Common myeloid progenitor, CD34-positive (primary cell): ENCODE measurements at places on chromosomes 2 and 18.

GRCh38 chr18:21669736-21670285, 34.8 kb downstream of the ABHD3 start:
- H3K27ac ChIP-seq: no peak overlapping the region
- DNase-seq: no peak
- H3K27me3 ChIP-seq: no peaks in the 10 kb centered on the region

DNA sequence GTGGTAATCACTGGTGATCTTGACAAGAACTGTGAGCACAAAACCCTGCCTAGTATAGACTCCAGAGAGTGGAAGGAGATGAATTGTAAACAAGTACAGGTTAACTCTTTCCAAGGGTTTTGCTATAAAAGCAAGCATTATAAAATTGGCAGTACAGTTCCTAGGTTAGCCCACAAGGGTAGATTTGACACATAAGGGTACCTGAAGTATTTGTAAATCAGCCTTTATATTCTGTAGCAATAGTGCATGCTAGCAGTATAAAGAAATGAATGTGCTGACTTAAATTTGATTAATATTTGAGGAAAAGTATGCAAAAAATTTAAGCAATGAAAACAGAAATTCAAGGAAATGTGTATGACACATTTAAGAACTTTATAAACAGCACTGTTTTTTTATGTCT, 42.4 kb downstream of the SP3 start:
- peaks cover 6% of the 10 kb centered on the region for H3K4me1 ChIP-seq
- H3K27ac ChIP-seq: no peak overlapping the region
- no peaks in the 10 kb centered on the region for H3K27me3 ChIP-seq
- DNase-seq: no peak

GRCh38 chr18:61127714-61128467, 205.3 kb upstream of the CDH20 start:
- no peaks in the 10 kb centered on the region for H3K27me3 ChIP-seq
- no peak overlapping the region for H3K27ac ChIP-seq
- H3K36me3 ChIP-seq: no peaks in the 10 kb centered on the region
- no peak for DNase-seq

DNA sequence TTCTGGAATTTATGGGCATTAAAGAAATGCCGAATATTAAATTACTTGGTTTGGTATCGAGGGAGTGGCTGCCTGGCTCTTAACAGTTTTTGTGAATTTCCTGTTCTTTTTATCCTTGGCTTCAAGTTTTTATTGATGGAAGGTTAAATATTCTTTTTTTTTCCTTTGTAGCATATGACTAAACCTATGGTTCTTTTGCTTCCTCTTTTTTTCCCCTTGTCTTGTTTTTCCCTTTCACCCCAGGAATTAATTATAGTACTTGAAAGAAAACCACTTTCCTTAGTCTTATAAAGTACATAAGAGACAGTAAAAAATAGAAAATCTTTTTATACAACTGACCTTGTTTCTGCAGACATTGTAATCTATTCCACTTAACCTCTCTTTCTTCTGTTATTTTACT, 42.4 kb downstream of the MGAT5 start:
- no peak overlapping the region for H3K4me3 ChIP-seq
- peaks cover 32% of the 10 kb centered on the region for H3K4me1 ChIP-seq
- peak; percentile 72 for DNase-seq
- H3K27me3 ChIP-seq: no peaks in the 10 kb centered on the region
- no peak overlapping the region for H3K27ac ChIP-seq

DNA sequence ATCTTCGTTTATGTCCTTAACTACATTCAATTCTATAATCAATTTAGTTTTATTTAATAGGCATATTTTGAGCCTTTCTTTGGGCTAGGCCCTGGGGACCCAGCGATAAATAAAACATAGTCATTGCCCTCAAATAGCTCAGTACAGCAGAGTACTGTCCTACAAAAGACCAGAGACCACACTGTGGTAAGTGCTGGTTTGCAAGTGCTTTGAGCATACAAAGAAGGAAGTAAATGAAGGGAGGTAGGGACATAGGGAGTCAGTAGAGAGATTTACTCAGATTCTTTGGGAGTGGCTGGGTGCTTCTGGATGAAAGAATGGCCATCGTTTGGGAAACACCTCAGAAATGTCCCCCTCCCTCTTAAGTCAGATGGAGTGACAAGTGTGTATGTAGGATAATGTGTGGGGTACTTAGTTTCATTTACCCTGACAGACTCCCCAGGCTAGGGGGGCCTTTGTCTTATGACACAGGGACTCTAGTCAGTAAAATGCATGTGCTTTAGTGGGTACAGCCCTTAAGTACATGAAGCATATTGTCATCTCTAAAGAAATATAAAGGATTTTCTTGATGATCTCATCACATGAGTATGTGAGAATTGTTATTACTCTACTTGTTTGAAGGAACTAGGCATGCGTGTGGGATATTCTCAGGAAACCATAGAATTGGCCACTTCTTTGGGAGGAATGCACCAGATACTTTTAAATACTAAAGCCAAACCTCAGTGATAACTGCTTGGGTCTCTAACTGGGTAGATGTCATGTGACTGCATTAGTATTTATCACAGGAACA, 35.1 kb downstream of the MAPRE2 start:
- no peak overlapping the region for H3K27ac ChIP-seq
- H3K36me3 ChIP-seq: peaks cover 10% of the 10 kb centered on the region
- DNase-seq: no peak
- H3K4me1 ChIP-seq: peaks cover 8% of the 10 kb centered on the region
- H3K4me3 ChIP-seq: no peak overlapping the region

GRCh38 chr2:66494708-66495107, 59.8 kb downstream of the MEIS1 start:
- peak overlapping the region; percentile 24 for H3K4me3 ChIP-seq
- H3K36me3 ChIP-seq: peaks cover 32% of the 10 kb centered on the region
- peak; percentile 84 for DNase-seq
- H3K27me3 ChIP-seq: no peaks in the 10 kb centered on the region
- H3K27ac ChIP-seq: peak overlapping the region; percentile 72

DNA sequence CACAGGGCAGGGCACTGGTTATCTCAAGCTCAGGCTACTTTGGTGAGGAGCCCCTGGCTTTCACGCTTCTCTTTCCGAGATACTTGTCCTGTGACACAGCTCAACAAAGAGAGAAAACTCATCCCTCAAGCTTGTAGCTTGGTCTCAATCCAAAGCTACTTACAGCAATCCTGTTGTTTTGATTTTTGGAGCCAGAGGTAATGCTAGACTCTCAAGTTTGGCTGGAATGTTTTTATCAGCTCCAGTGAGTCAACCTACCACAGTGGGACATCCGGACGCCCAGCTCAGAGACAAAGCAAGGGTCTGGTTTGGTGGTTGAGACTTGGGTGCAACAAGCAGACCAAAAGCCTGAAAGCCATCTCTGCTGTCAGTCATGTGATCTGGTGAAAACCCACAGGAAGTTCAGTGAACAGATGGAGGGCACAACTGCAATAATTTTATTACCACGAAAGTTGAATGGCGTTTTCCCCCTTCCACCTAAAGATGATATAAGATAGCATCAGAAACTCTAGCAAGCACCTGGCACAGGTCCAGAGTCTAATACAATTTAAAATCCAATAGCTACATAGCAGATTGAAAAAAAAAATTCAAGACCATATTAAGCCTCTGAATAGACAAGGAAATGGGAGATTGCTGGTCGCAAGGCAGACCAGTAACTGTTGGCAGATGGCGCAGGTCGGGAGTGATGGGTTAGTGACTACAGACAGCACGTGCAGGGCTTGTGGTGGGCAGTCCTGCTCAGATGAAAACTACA, 102.3 kb upstream of the SMAD7 start:
- DNase-seq: peak; percentile 93
- peak overlapping the region; percentile 51 for H3K27ac ChIP-seq
- no peaks in the 10 kb centered on the region for H3K36me3 ChIP-seq
- H3K4me1 ChIP-seq: peaks cover 88% of the 10 kb centered on the region
- peak overlapping the region; percentile 42 for H3K4me3 ChIP-seq
- H3K27me3 ChIP-seq: no peaks in the 10 kb centered on the region

DNA sequence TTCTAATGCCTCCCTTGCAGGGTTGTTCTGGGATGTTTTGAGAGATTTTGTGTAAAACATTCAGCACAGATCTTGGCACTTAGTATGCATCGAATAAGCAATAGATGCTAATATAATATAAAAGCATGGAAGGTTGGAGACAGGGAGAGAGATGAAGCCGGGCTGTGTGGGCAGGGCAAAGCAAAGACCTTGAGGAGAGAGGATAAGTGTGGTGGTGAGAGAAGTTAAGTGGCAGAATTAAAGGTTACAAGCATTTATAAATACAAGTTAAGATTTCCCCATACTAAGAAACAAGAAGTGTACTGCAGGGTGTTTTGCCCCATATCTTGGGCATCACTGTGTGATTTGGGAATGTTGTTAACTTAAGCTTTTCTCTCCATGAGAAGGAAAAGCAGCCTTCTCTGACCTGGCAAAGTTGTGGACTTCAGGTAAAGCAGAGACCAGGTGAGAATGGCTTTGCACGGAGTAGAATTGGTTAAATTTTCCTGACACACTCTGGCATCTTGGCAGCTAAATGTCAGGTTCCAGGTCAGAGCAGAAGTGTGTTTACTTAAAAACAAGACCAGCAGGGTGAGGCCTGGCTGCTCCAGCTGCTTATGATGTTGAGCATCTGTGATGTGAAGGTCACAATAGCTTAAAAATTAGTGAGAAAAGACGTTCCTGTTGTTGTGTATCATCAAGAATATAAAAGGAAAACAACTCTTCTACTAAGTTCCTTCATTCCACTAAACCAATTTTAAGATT, 288.5 kb upstream of the HNMT start:
- H3K36me3 ChIP-seq: no peaks in the 10 kb centered on the region
- no peak for DNase-seq
- no peaks in the 10 kb centered on the region for H3K4me1 ChIP-seq
- H3K27me3 ChIP-seq: no peaks in the 10 kb centered on the region

GRCh38 chr2:28457237-28457636, 38.6 kb upstream of the PLB1 start:
- no peaks in the 10 kb centered on the region for H3K27me3 ChIP-seq
- no peaks in the 10 kb centered on the region for H3K36me3 ChIP-seq
- no peak overlapping the region for H3K27ac ChIP-seq
- DNase-seq: no peak
- H3K4me1 ChIP-seq: no peaks in the 10 kb centered on the region

- DNase-seq: no peak
- H3K27me3 ChIP-seq: no peaks in the 10 kb centered on the region
- no peak overlapping the region for H3K27ac ChIP-seq
- no peaks in the 10 kb centered on the region for H3K36me3 ChIP-seq
These were observed 51.7 kb downstream of the TNS1 start for GRCh38 chr2:217951091-217951490.

- H3K4me3 ChIP-seq: no peak overlapping the region
- no peak for DNase-seq
- H3K27me3 ChIP-seq: no peaks in the 10 kb centered on the region
- H3K4me1 ChIP-seq: peaks cover 55% of the 10 kb centered on the region
- no peak overlapping the region for H3K27ac ChIP-seq
These were observed 75.8 kb downstream of the ANKRD44 start for GRCh38 chr2:197234671-197235191.

- no peaks in the 10 kb centered on the region for H3K36me3 ChIP-seq
- H3K27ac ChIP-seq: no peak overlapping the region
- no peaks in the 10 kb centered on the region for H3K4me1 ChIP-seq
- H3K4me3 ChIP-seq: no peak overlapping the region
- DNase-seq: peak; percentile 18
- no peaks in the 10 kb centered on the region for H3K27me3 ChIP-seq
These were observed 104.8 kb upstream of the TFPI start for GRCh38 chr2:187658952-187659525.

DNA sequence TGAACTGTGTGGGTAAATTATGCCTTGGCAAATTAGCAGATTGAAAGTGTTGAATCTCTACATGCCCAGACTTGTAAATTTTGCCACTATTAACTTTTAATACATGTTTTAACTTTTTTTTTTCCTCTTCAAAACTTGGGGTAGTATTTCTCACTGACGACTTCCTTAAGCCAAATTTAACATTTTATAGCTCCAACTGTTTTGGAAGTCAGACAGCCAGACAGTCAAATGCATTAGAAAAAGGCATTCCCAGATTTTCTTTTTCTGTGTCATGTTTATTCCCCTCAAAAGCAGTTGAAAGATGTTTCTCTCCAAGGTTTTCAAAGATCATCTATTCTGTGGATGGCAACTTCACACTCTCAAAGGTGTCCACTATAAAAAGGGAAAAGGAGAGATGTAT, 226.8 kb upstream of the FN1 start:
- H3K27ac ChIP-seq: no peak overlapping the region
- DNase-seq: no peak
- H3K27me3 ChIP-seq: peaks cover 3% of the 10 kb centered on the region
- H3K4me1 ChIP-seq: no peaks in the 10 kb centered on the region
- H3K4me3 ChIP-seq: no peak overlapping the region

GRCh38 chr18:31931886-31932240, 11.1 kb downstream of the TRAPPC8 start:
- H3K27ac ChIP-seq: no peak overlapping the region
- peaks cover 36% of the 10 kb centered on the region for H3K36me3 ChIP-seq
- H3K4me1 ChIP-seq: no peaks in the 10 kb centered on the region
- DNase-seq: no peak
- H3K4me3 ChIP-seq: no peak overlapping the region

GRCh38 chr18:75818383-75818782, 390.9 kb upstream of the SMIM21 start:
- H3K36me3 ChIP-seq: no peaks in the 10 kb centered on the region
- no peak overlapping the region for H3K27ac ChIP-seq
- no peak overlapping the region for H3K4me3 ChIP-seq
- H3K4me1 ChIP-seq: no peaks in the 10 kb centered on the region

DNA sequence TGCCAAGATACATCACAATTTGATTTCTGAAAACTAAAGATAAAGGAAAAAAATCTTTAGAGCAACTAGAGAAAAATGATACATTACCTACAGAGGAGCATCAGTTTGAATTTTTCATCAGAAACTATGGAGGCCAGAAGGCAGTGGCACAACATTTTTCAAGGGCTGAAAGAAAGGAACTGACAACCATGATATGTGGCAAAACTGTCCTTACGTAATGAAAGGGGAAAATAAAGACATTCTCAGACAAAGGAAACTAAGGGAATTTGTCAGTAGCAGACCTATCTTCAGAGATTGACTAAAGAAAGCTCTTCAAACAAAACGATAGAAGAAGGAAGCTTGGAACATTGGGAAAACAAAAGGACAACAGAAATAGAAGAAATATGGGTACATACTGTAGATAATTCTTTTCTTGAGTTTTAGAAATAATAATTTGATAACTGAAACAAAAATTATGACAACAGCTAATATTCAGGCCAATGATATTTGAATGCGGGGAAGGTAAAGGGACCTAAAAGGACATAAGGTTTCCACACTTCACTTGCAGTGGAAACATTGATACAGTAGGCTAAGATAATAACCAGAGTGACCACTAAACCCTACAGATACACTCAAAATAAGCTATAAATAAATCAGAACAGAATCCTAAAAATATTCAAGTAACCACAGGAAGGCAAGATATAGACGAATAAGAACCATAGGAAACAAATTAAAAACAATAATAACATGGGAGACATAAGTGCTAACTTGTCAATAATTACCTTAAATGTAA, 70.0 kb upstream of the NPAS2 start:
- no peak for DNase-seq
- H3K4me1 ChIP-seq: peaks cover 9% of the 10 kb centered on the region
- H3K4me3 ChIP-seq: no peak overlapping the region
- no peak overlapping the region for H3K27ac ChIP-seq
- H3K27me3 ChIP-seq: peaks cover 7% of the 10 kb centered on the region
- H3K36me3 ChIP-seq: no peaks in the 10 kb centered on the region
